ENCODE measurements at places on chromosomes 4 and X.

GRCh38 chr4:163385466-163385865 is 41.8 kb downstream of the NPY5R start:
- DNase-seq = no peak

- DNase-seq = no peak
These were observed 17.4 kb upstream of the MAP3K15 start for GRCh38 chrX:19532709-19533108.

DNA sequence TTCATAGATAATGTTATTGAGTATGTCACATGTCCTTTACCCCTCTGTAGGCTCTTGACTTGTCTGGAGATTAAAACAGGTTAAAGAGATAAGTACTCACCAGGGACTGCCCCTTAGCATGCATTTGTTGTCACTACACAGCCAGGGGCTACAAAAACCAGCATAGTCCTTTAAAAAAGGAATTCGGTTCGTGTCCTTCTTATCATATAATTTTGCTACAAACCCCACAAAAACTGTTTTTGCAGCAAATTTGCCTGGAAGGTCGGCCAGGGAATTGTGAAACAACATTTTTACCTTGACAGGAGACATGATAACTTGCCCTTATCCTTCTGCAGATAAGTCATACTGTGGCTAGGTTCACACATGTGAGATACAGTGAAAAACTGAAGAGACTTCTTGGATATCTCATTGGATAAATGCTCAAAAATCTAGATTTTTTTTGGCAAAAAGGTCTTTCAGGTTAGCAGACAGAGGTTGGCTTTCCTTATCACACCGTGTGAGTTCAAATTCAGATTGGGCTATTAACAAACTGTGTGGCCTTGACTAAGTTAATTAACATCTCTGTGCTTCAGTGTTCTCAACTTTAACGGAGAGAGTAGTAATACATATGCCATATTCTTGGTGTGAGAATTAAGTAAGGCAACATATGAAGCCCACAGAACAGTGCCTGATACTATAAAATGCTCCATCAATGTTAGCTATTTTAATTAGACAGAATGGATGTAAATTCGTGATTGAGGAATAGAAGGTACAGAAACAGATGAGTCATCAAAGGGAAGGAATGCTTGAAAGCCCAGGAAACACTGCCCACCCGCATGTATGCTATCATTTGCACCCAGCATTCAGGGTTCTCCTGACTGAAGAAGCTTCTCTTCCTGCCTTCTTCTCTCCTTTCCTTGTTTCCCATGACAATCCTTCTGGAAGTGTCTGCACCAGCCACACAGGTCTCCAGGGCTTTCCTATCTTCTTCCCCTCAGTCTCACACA is 30.0 kb downstream of the FAM9C start:
- DNase-seq = no peak

- DNase-seq = no peak
These were observed 308.8 kb downstream of the PRR32 start for GRCh38 chrX:127128282-127128681.

DNA sequence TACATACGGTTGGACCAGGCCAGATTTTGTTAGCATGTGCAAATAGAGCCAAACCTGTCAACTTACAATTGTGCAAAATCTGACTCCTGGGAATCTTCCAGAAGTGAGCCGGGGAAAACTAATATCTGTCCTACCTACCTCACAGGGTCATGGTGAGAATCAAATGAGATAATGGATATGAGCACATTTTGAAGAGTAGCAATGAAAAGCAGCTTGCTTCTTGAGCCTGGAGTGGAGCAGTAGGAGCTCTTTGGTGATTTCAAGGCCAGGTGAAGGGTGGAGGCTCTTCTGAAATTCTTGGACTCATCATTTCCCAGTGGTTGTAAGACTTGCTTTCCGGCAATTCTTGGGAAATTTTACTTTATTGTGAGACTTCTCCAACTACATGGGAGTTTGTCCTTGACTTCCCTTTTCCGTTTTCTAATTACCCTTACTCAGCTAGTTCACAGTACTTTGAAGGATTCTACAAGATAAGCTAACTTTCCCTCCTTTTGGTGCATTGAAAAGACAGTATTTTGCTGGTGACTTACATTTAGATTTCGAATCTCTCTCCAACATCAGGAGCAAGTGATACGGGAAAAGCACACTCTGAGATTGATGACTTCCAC is 12.2 kb downstream of the PLAC1 start:
- no peak for DNase-seq

DNA sequence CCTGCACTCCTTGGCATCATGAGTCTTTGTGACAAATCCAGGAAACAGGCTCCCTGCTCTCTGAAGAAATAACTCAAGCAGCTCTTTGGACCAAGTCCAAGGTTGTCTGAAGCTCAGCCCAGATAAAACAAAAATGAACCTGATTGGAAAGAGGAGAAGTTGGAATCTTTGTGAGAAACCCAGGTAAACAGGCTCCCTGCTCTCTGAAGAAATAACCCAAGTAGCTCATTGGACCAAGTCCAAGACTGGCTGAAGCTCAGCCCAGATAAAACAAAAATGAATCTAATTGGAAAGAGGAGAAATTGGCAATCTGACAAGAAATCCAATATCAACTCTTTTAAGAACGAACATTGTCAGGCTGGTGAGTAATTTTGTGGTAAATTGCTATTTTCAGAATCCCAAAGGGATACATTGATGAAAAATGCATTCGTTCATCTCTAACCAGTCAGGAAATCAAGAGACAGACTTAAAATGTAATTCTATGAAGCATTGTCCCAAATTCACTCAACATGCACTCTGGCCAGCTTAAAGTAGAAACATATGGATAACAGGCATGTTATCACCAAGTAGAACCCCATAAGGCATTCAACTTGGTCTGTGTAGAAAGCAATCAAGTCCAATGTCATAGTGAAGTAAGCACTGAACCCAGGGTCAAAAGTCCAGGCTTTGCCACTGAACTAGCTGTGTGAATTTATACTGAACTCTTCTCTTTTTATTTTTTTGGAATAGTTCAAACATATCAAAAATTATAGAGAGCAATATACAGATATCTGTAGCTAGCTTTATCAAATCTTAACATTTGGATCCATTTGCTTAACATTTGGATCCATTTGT is 16.8 kb upstream of the NFXL1 start:
- DNase-seq = no peak

DNA sequence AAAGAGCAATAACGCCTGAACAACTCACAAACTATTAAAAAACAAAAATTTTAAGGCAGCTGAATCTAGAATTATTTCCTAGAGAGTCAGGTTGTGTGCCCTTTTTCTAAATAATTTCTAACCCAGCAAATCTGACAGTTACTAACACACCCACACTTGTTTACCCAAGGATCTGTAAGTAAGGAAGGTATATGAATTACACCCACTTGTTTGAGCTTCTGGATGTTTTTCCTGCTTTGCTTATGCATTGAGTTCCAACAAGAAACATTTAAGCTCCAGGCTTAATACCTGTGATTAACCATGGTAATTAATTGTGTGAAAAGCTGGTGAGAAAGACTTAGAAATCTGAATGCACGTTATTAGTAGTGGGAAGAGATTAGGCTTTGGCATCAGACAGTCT is 1.5 kb downstream of the NIPAL1 start:
- DNase-seq = no peak

DNA sequence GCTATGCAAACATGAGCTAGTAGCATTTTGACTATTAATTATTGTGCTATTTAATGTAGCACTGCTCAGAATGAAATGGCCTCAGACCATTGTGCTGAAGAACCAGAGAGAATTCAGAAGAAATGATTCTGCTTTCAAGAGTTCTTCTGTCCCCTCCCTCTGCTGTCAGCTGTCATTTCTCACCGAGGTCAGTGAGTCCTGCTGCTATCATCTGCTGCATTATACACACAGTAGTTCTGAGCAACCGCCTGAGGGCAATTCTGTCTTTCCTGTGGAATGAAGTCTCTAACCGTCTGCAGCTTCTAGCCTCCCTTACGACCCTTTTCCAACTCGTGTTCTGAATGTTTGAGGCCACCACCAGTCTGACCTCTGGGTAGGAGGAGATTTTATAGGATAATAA is 249.4 kb downstream of the HNRNPD start:
- no peak for DNase-seq
